ENCODE measurements at places on chromosomes 11 and 22.

GRCh38 chr11:119759324-119759723, 30.3 kb upstream of the NECTIN1 start:
- no peak for DNase-seq

DNA sequence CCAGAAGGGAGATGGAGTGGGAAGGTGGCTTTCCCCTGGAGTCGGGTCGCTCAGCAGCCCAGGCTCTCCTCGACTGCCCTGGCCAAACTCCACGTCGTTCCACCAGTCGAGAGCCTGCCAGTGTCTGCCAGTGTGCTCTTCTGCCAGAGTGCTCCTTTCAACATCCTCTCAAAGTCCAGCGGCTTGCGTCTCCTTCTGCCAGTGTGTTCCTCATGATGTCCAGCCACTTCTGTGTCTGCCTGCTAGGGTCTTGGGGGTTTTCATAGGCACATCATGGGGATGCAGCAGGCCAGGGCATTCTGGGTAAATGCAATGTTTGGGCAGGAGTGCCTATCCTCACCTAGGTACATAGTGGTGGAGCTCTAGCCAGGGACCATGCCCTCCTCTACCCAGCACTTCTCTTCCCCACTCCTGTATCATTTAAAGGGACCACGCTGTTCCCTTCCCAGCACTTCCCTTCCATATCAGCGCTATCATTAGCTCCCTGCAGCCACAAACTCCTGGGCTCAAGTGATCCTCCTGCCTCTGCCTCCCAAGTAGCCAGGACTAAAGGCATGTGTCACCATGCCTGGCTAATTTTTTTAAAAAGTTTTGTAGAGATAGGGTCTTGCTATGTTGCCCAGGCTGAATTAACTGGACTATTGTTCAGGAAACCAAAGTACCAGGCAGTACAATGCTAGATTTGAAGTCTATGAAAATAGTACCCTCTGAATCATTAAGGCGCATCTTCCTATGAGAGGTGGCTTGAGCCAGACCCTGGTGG, 62.9 kb upstream of the CLDN5 start:
- no peak for DNase-seq

GRCh38 chr11:44608991-44609782, 43.7 kb downstream of the CD82 start:
- no peak for DNase-seq

GRCh38 chr11:61780581-61781162, 11.7 kb downstream of the TMEM258 start:
- no peak for DNase-seq

- DNase-seq = no peak
Measured at GRCh38 chr11:47905358-47906059, 57.4 kb upstream of the NUP160 start.

GRCh38 chr11:4102711-4103110, 8.1 kb downstream of the RRM1 start:
- no peak for DNase-seq

DNA sequence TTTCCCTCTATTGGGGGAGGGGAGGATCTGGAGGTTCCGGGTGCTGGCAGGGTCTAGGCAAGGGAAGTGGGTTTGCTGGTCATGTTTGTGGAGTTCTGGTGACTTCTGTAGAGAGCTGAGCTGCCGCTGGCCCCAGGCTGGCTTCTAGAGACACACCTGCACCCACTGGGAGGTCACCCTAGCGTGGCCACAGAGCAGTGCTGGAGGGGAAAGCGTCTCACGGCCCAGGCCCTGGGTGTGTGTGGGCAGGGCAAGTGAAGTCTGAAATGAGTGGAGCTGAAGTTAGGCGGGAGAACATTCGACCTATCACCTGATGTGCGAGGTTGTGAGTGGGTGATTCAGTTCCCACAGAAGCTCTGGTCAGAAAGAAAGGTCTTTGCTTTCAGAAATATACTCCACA, 27.9 kb downstream of the SMIM38 start:
- no peak for DNase-seq

DNA sequence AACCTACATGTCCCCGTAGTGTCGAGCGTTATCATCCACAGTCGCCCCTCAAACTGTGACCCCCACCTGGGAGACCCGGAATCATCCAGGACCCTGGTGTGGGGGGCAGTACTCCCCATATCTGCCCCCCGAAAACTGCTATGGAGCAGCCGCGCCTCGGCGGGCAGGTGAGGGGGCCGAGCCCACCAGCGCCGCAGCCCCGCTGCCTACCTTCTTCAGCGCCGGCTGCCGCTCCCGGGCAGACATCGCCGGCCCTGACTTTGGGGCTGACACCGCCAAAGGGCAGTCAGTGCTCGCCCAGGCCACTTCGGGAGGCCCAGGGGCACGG, 825 bp downstream of the ARHGAP20 start:
- DNase-seq = no peak

GRCh38 chr11:126336671-126337101, 18.8 kb upstream of the ST3GAL4 start:
- DNase-seq = peak; percentile 17

- DNase-seq = no peak
Measured at GRCh38 chr11:131002145-131002544, 85.9 kb upstream of the SNX19 start.

- DNase-seq = no peak
Measured at GRCh38 chr11:114774599-114775361, 96.5 kb downstream of the NXPE2 start.

- DNase-seq = no peak
Measured at GRCh38 chr11:65218446-65218845, 36.7 kb downstream of the CAPN1 start.
